Right lobe of liver (tissue), 6 donors: ENCODE measurements at places on chromosomes 16 and 17. TPM values are rescaled to one million over a fixed set of nuclear protein-coding genes. Genes with fewer than 3 reads are reported as not detected.

DNA sequence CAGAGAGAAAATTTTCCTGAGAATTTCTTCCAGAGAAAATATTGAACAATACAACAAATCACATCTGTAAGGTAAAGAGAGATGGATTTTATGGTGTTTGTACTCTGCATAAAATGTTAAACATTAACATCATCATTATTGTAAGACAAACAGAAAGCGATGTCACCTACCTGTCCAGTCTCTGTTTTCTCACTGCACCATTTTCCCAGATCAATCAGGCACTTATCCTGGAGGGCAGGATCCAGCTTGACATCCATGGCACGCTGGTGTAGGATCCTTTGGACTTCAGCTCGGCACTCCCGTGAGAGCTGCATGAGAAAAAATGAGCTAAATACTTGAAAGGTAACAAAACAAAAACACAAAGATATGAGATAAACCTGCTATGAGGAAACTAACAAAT lies 55.9 kb upstream of the CLEC18B start:
- DNase-seq = no peak

DNA sequence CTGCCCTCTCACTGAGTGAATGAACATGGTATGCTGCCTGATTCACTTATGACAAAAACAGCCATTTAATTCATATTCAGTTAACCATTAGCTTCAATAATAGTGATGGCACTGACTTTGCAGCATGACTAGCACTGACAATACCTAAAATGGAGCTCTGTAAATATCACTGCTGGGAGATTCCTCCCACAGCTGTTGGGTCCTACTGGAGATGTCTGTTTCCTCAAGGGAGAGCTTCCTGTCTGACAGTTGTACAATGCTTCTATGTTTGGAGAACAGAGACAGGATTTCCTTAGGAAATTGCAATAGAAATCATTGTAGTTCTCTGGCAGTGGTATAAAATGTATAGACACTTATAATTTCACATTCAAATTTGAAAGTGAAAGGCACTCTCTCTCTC lies 695.9 kb upstream of the CDH8 start:
- DNase-seq = no peak

DNA sequence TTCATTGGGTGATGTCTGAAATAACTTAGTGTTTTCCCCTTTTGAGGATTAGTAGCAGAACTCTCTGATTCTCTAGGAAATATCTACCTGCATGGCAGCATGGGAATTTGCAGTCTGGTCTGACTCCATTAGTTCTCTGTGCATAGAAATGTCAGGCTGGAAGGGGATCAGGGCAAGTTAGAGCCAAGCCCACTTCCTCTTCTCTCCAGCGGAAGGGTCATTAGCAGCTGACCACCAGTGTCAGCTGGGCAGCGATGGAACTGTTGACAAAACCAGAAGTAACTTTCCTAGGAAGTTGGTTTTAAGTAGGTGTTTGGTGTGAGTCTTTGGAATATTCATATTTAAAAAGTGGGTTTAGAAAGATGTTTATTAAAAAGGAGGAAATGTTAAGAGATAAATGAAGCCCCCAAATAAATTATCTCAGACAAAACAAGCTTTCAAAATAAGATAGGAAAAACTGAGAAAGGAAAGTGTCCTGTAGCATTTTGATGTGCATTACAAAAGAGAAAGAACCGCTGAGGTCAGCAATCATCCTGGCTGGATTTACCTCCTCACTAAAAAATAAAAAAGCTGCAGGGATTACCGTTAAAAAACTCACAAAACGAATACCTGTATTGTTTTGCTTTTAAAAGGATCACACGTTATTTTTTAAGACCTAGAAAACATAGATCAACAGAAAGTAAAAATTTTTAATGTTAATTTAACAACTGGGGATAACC lies 32.4 kb upstream of the MMD start:
- DNase-seq = no peak

Gene GH1
- total RNA-seq = not detected

Gene GRN
- total RNA-seq = 204 TPM

DNA sequence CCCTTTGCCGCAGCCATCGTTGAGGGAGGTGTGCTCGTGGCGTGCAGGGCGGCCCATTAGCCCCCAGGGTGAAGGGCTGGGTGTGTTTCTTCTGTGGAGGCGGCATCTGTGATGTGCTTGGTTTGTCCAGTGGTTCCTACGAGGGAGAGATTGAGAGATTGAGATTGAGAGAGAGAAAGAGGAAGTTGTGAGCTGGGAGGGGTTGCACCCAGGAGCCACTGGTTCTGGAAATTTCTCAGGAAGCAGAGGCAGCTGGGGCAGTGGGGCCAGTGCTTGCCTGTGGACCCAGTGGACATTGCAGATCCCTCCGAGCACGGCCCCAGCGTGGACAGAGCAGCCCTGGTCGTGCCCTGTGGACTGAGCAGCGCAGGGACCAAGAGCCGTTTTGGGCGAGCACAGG lies 72.0 kb upstream of the ZNF750 start:
- no peak for DNase-seq

GRCh38 chr17:33369149-33369548 lies 76.1 kb upstream of the ASIC2 start:
- DNase-seq = no peak

DNA sequence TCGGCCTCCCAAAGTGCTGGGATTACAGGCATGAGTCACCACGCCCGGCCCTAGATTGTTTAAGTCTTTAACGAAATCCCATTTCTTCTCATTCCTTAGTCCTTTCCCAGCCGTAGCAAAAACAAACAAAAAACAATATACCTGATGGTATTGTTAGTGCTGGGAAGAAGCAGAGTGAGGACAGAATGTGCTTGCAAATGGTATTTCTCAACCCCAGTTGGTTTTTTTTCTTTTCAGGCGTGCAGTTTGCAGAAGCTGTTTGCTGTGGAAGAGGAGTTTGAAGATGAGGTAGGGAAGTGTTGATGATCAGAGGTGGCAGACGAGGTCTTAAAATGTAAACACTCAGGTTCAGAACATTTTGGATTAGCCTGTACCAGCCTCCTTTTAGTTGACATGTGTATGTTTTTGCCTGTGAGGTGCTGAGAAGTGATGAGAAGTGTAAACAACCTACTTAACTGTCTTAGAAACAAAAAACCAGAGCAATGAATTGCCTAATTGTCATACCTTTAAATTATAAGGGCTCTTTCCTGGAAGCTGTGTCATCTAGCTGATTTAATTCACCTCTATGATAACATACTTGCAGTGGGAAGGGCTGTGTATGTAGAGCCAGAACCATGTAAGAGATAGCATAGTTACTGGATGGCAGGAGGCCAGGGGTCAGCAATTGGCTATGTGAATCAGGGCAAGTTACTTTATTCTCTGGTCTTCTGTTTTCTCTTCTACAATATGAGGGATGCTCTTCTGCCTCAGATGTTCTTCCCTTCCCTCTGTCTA lies 3.4 kb downstream of the HROB start:
- DNase-seq = no peak

DNA sequence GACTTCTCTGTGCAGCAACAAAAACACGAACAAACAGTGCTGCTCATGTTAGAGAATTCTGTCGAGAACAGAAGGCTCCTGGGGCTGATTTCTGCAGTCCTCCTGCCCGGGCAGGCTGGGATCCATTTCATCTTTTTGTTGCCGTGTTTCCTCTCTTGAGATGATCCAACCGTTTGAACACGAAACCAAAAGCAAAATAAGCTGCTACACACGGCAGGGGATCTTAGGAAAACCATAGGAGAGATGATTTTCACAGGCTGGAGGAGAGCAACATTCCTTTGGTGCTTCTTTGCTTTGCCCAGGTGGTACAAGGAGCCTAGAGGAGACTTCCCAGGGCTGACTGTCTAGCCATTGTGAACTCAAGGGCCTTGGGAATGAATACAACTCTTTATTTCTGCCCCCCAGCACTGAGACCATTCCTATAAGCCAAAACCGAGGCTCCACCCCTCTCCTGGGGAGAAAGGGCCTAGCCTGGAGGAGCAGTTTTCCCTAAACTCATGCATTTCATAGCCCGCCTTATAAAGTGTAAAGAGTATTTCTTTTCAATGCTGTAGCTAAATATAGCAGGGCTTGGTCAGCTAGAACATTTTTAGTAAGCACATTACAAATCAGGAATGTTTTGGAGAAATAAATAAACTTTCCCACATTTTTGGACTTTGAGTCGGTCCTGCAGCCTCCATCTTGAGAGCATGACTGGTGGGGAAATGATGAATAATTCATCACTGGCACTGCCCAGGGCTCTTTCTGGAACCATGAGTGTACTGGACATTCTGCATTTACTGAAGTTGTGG lies 7.7 kb downstream of the FOXL1 start:
- DNase-seq = no peak

DNA sequence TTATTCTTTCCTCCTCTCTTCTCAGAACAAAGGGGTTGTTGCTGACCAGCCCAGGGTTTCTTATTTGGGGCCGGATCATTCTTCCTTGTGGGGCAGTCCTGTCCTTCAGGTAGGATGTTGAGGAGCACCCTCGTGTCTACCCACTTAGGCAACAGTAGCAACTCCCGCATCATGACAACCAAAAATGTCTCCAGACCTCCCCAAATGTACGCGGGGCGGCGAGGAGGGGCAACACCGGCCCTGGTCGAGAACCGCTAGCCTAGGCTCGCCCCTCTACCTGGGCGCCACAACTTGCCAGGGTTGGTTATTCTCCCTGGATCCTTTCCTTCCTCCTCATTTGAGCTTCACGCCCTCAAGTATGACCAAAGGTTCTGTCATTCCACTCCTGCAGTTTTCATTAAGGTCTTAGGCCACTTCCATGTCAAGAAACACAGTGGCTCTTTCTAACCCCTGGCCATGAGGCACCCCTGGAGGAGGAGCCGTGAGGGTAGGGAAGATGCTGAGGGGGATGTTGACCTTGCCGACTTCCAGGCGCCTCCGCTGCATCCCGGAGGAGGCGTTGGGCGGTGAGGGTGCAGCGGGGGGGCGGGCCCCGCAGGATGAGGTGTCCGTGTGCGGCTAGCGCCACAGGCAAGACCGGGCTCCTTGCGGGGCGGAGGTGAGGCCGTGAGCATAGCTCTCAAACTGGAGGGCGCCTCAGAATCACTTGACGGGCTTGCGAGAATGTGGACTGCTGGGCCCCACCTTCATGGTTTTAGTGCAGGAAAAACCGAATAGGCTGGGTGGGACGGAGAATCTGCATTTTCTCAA lies 712 bp upstream of the SPECC1 start:
- no peak for DNase-seq

DNA sequence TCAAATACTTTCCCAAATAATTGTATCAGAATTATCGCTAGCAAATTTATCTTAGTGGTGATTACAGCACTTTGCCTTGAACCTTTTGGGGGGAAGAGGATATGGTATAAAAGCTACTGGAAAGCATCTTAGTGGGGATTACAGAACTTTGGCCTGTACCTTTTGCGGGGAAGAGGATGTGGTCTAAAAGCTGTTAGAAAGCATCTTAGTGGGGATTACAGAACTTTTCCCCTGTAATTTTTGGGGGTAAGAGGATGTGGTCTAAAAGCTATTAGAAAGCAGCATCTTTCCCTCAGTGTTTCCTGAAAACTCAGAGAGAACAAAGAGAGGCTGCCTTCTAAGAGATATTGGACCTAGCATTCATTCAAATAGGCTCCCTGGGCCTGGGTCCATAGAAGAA lies 4.1 kb downstream of the SLFN12 start:
- no peak for DNase-seq

- no peak for DNase-seq
These were observed 51.2 kb downstream of the PGS1 start for GRCh38 chr17:78429618-78429995.

Gene PARD6A
- total RNA-seq = 4.5 TPM

Gene WNT3
- 4.1 TPM for total RNA-seq

DNA sequence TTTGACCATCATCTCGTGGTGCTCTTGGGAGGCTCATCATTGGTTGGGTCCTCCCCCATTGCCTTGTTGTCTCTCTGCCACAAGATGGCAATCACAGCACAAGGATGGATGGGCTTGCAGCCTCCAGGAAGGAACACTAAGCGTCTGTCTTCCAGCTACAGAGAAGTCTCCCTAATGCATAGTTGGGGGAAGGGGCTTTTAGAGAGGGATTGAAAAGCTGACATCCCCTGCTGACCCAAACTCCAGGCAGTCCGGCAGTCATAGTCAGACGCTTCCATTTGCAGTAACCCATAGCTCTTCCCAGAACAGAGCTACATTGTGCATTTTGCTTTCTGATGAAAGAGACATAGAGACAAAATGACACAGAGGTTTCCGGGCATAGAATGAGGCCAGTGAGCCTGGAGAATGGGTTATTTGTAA lies 111.4 kb downstream of the UTP18 start:
- DNase-seq = peak; percentile 59

DNA sequence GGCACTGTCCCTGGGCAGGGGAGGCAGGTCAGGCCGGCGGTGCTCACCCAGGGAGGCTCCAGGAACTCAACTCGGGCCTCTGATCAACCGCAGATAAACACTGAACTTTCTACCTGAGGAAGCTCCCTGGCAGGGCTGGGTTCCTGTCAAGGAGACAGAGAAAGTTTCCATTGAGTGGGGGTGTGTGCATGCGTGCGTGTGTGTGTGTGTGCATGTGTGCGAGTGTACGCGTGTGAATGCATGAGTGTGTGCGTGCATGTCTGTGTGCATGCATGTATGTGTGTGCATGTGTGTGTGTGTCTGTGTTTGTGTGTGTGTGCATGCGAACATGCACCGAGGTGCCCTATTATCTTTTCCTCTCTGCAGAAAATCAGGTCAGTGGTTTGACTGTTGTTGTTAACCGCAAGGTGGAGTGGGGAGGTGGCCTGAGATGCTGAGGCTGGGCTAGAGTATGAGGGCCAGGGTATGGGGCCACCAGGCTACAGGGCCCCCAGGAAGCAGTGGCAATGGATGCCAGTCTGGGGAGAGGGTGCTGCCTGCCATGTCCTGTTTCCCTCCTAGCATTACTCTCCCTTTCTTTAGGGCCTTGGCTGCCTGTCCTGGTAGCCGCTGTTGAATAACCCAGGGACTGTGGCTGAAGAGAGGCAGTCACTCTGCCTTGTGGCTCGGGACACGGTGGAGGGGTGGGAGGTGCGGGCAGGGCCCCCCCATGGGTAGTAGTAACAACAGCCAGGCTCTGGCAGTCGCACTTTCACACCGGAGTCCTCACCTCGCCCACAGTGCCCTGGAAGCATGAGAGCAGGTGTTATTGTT lies 24.0 kb downstream of the CCR7 start:
- no peak for DNase-seq

GRCh38 chr16:85746460-85747215 lies 4.3 kb downstream of the C16orf74 start:
- DNase-seq = no peak

GRCh38 chr17:79600681-79601131 lies 10.1 kb downstream of the RBFOX3 start:
- no peak for DNase-seq

Gene MYH2
- total RNA-seq = 0.18 TPM

Gene NUPR1
- 188 TPM for total RNA-seq

DNA sequence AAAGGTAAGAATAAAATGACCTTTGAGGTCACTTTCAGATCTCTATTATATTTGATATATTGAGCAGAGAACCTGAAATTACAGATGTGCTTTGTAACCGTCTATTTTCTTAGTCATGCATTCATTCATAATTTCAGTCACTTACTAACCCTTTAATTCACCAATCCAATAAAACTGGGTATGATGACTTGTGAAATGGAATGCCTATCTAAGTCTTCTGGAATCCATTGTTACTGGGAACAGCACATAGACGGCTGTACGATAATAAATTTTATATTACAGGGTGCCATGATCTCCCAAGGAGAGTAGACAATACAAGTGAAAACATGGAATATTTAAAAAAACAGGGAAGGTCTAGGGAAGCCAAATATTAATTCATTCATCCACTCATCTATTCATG lies 22.9 kb downstream of the CDH11 start:
- no peak for DNase-seq
